Activated CD4-positive, alpha-beta T cell treated with anti-CD3 and anti-CD28 coated beads for 36 hours (primary cell): ENCODE measurements at places on chromosomes 7 and 10. TPM values are rescaled to one million over a fixed set of nuclear protein-coding genes. Genes with fewer than 3 reads are reported as not detected.

MMD2 gene
- total RNA-seq = not detected

CALML5 gene
- not detected for total RNA-seq

SORCS3 gene
- not detected for total RNA-seq

DNA sequence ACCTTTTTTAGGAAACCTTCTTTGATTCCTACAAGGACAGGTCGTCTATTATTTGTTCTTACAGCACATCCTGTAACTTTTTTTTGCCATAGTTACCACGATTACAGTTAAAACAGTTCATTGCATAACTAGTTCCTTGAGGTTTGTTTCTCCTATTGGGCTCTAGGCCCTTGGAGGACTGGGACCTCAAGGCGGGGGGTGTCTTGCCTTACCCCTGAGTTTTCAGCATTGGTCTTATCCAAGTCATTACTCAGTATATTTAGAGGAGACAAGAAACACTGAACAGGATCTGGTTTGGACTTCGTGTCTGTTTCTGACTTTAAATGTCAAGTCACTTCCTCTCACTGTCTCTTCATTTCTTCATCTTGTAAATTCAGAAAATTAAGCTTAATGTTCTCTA, 369.8 kb downstream of the SDK1 start:
- H3K4me1 ChIP-seq = peaks cover 2% of the 10 kb centered on the region
- no peak overlapping the region for H3K27ac ChIP-seq
- no peaks in the 10 kb centered on the region for H3K36me3 ChIP-seq
- DNase-seq = no peak

GRCh38 chr10:132332433-132332754, 401 bp downstream of the LRRC27 start:
- H3K36me3 ChIP-seq = peaks cover 30% of the 10 kb centered on the region
- peak overlapping the region; percentile 80 for H3K27ac ChIP-seq

DNA sequence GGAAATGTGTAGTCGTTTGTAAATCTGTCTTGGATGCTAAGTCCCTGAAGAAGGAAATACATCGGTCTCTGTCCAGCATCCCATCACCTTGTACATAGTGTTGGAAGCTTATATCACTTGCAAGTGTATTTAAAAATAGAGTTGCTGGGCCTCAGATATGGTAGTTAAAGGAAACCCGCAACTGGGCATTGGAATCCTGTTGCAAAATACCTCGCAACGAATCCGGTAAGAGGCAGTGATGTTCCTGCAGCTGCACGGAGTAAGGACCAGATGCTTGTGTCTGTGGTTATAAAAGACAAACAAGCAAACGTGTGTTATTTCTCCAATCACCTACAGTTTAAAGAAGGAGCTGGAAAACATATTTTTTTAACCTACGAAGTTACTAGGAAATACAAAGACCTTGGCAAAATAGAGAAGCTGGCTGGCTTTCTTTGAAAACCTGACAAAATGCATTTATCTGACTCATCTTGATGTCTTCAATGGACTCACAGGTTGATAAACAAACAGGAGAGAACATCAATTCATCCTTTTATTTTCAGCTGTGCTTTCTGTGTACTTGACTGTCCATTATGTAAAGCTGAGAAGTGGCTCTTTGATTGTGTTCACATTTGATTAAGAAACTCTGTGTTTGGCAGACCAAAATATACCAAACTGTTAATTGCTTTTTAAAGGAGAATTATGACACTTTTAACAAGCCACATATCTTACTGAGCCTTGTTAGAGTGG, 326.4 kb downstream of the SFMBT2 start:
- peaks cover 7% of the 10 kb centered on the region for H3K27me3 ChIP-seq
- H3K4me1 ChIP-seq = no peaks in the 10 kb centered on the region
- DNase-seq = no peak
- no peak overlapping the region for H3K4me3 ChIP-seq

DNA sequence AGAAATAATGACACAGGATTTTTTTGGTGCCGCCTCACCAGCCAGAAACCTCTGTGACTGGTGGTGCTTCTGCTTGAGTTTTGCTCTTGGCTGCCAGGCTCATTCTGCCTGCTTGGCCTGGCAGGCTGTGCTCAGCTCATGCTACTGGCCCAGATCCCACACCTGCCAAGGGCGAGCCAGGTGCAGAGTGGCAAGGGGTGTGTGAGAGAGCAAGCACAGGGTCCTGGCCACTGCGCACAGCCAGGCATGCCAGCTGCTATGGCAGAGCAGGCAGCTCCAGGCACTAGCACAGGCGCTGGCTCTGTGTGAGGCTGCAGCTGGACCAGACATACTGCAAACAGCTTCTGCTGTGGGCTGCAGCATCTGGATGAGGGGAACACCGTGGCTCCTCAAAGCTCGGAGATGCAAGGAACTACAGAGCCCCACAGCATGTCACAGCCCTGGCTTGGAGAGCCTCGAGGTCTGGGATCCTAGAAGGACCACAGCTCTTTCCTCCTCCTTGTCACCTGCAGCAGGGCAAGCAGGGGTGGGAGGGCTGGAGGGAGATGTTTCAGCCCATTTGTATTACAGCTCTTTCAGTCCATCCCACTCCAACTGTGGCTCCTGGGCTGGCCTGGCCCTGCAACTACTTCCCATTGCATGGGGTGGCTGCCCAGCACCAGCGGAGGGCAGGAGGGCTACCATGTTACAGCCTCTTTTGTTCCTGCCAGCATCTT, 313.4 kb upstream of the SEMA3C start:
- H3K36me3 ChIP-seq = no peaks in the 10 kb centered on the region
- H3K27ac ChIP-seq = no peak overlapping the region
- H3K4me1 ChIP-seq = no peaks in the 10 kb centered on the region
- no peaks in the 10 kb centered on the region for H3K27me3 ChIP-seq
- DNase-seq = no peak

- H3K27ac ChIP-seq = no peak overlapping the region
- no peak for DNase-seq
- H3K4me1 ChIP-seq = peaks cover 14% of the 10 kb centered on the region
- no peaks in the 10 kb centered on the region for H3K27me3 ChIP-seq
- H3K4me3 ChIP-seq = no peak overlapping the region
- peaks cover 2% of the 10 kb centered on the region for H3K36me3 ChIP-seq
These were observed 8.7 kb downstream of the ATP6V0E2 start for GRCh38 chr7:149882248-149883047.

DNA sequence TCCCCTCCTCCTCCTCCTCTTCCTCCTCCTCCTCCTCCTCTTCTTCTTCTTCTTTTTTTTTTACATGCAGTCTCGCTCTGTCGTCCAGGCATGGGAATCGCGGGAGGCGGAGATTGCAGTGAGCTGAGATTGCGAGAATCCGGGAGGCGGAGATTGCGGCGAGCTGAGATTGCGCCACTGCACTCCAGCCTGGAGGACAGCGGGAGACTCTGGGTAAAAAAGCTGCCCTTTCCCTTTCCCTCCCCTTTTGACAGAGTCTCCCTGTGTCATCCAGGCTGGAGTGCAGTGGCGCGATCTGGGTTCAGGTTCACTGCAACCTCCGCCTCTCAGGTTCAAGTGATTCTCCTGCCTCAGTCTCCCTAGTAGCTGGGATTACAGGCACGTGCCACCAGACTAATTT, 168.1 kb upstream of the MALRD1 start:
- H3K4me3 ChIP-seq = no peak overlapping the region
- no peak overlapping the region for H3K27ac ChIP-seq
- H3K36me3 ChIP-seq = no peaks in the 10 kb centered on the region
- no peak for DNase-seq
- H3K4me1 ChIP-seq = no peaks in the 10 kb centered on the region
- H3K27me3 ChIP-seq = no peaks in the 10 kb centered on the region

- no peaks in the 10 kb centered on the region for H3K36me3 ChIP-seq
- H3K27ac ChIP-seq = no peak overlapping the region
- H3K27me3 ChIP-seq = no peaks in the 10 kb centered on the region
- DNase-seq = no peak
- H3K4me3 ChIP-seq = no peak overlapping the region
These were observed 840.3 kb downstream of the CNTNAP2 start for GRCh38 chr7:146956853-146957252.

GRCh38 chr10:130491693-130492050, 355.5 kb downstream of the GLRX3 start:
- H3K4me1 ChIP-seq = no peaks in the 10 kb centered on the region
- no peak for DNase-seq
- H3K4me3 ChIP-seq = no peak overlapping the region
- no peak overlapping the region for H3K27ac ChIP-seq
- H3K27me3 ChIP-seq = no peaks in the 10 kb centered on the region
- H3K36me3 ChIP-seq = no peaks in the 10 kb centered on the region

DNA sequence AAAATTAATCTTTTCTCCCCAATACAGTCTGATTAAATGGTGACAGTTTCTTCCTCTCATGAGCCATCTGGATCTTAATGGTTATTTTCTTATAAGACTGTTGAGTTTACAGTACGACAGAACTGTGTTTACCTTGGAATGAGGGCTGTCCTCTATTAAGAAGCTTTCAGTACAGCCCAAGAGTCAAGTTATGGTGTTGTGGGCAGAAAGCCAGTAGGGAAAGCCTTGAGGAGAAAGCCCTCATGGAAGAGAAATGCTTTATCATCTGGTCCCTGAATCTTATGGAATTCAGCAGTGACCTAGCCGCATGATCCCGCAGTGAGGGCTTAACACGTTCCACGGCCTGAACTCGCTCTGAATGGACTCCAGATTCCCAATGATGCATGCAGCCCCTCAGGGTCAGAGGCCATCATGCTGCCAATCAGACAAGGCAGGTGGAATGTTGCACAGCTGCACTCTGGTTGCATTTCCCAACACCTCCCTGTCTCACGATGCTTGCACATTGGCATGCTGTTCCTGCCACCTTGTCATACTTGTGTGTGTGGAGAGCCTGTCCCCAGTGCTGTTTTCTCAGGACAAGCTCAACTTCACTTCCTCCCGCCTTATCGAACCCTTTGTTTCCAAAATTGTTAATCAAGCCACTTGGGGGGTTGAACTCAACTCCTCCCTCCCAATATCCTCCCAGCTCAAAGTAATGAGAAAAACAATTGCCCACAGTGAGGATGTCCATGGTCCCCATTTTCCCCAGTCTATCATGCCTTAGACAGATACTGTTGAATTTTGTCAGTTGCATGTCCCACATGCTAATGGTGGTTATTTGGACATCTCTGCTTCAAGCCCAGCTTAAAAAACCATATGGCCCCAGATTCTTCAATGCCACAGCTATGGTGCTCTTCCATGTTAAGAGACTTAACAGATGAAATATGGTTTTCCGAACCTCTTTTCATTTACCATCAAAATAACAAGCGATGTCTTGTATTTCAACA, 211.1 kb upstream of the TCF7L2 start:
- no peak overlapping the region for H3K4me3 ChIP-seq
- no peak overlapping the region for H3K27ac ChIP-seq
- peaks cover 18% of the 10 kb centered on the region for H3K36me3 ChIP-seq

GRCh38 chr7:19957664-19958063, 184.2 kb upstream of the TMEM196 start:
- no peaks in the 10 kb centered on the region for H3K4me1 ChIP-seq
- no peak for DNase-seq
- H3K36me3 ChIP-seq = no peaks in the 10 kb centered on the region
- no peak overlapping the region for H3K4me3 ChIP-seq
- H3K27ac ChIP-seq = no peak overlapping the region
- H3K27me3 ChIP-seq = no peaks in the 10 kb centered on the region

DNA sequence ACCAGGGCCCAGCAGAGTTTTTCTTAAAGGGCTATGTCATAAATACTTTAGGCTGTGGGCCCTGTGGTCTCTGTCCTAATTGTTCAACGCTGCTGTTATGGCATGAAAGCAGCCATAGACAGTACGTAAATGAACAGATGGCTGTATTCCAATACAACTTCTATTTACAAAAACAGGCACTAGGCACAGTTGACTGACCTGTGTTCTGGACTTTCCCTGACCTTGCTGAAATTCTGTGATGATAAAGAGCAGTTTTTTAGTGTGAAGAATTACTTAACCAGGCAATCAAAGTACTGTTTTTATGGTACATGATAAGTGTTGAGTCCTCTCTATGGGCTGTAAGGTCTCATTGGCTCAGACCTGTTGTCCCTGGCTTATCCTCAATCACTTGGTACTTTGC, 17.1 kb downstream of the PDCD11 start:
- H3K27ac ChIP-seq = no peak overlapping the region
- no peak overlapping the region for H3K4me3 ChIP-seq
- no peaks in the 10 kb centered on the region for H3K4me1 ChIP-seq
- no peak for DNase-seq
- H3K36me3 ChIP-seq = peaks cover 67% of the 10 kb centered on the region
- no peaks in the 10 kb centered on the region for H3K27me3 ChIP-seq

GRCh38 chr7:77252506-77252905, 52.9 kb upstream of the FGL2 start:
- H3K36me3 ChIP-seq = no peaks in the 10 kb centered on the region
- DNase-seq = no peak
- H3K4me3 ChIP-seq = no peak overlapping the region
- H3K4me1 ChIP-seq = no peaks in the 10 kb centered on the region

- no peaks in the 10 kb centered on the region for H3K36me3 ChIP-seq
- no peak overlapping the region for H3K27ac ChIP-seq
- H3K27me3 ChIP-seq = peaks cover 2% of the 10 kb centered on the region
- H3K4me3 ChIP-seq = no peak overlapping the region
- no peak for DNase-seq
These were observed 127.6 kb downstream of the CHN2 start for GRCh38 chr7:29322023-29322712.

- H3K4me1 ChIP-seq = no peaks in the 10 kb centered on the region
- H3K4me3 ChIP-seq = no peak overlapping the region
- H3K27me3 ChIP-seq = no peaks in the 10 kb centered on the region
- no peaks in the 10 kb centered on the region for H3K36me3 ChIP-seq
- no peak for DNase-seq
These were observed 75.1 kb downstream of the MAD1L1 start for GRCh38 chr7:2157473-2158279.

DNA sequence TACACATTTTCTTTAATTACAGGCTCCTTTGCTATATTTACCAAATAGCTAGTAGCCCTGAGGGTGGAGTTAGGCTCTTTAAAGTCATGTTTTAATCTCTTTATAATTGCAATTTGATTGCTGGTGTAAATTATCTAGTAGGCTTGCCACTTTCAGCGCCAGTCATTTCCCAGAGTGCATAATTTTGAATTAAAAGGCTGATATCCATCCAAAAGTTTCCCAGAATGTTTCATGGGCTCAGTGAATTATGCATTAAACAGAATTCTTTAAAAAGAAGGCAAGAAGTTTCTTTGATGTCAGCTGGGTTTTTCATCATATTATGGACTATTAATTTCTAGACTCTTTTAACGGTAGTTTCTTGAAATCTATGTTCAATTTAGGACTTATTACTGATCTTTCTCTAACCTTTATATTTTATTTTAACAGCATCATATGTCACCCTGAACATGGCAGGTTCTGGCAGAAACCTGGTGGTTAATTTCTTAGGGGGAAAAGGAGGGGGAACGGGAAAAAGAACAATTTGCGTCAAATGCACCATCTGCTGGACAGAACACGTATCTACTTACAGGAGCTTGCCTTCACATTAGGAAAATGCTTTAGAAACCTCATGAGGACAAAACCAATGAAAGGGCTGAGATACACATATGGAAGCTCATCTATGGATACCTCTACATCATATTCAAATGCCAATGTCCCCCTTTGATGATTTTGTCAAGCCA, 171.1 kb downstream of the GRM3 start:
- DNase-seq = no peak
- no peaks in the 10 kb centered on the region for H3K36me3 ChIP-seq
- H3K4me3 ChIP-seq = no peak overlapping the region
- H3K4me1 ChIP-seq = no peaks in the 10 kb centered on the region
- H3K27me3 ChIP-seq = peaks cover 1% of the 10 kb centered on the region
- H3K27ac ChIP-seq = no peak overlapping the region
